ENCODE measurements at places on chromosomes 13 and 19.

GRCh38 chr13:112626124-112626523, 38.2 kb upstream of the TUBGCP3 start:
- no peak for DNase-seq

DNA sequence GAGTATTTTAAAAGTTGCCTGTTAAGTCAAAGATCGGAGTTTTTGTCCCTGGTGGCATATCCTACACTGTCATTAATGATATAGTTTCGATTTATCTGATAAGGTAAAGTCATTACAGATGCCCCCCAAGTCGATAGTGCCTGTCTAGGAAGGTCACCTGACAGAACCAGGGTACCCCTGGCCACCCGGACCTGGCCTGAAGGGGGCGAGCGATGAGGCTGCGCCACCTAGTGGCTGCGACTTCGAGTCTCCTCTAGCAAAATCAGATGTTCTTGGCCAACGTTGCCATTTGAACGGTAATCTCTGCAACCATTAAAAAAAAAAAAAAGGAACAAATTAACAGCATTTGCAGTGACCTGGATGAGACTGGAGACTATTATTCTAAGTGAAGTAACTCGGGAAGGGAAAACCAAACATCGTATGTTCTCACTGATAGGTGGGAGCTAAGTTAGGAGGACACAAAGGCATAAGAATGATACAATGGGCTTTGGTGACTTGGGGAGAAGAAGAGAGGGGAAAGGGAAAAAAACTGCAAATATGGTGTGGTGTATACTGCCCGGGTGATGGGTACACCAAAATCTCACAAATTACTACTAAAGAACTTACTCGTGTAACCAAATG, 565.1 kb downstream of the LIG4 start:
- no peak for DNase-seq

DNA sequence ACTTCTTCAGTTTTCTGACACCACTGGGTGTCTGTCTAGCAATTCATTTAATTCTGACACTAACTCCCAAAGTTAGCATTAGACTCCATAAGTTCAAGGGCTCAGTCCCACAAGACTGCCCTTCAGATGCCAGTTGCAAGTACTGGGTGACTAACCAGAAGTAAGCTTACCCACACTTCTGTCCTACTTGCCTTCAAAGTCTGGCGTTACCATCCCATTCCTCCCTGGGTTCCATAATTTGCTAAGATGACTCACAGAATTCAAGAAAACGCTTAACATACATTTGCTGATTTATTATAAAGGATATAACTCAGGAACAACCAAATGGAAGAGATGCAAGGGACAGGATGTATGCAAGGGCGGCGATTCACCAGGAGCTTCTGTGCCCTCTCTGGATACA, 45.5 kb upstream of the NPAS1 start:
- DNase-seq: no peak

DNA sequence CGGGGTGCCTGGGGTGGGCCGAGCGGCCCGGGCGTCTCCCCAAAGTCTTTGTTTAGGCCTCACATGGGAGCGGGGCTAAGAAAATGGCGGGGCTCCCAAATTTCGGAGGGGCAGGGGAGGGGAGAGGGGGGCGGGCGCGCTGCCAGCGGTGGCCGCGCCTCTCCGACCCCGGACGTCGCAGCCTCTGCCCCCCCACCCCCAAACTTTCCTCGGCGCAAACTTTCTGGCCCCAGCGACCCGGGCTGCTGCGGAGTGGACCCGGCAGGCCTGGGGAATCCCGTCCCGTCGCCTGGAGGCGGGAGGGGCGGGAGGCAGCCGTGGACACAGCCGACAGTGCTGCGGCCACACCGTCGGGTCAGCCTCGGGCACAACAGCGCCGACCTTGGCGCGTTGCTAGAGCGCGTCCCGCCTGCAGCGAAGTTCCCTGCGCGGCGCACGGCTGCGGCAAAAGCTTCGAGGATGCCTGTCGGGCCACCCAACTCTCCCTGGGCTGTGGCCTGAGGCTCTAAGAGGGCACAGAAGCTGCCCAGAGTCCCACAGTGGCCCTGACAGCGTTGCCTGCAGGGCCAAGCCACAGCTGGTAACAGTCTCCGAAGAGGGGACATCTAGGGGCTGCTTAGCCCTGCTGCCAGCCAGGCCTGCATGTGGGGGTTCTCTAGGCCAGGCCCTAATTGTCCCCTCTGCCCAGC, 1.3 kb downstream of the NFIX start:
- no peak for DNase-seq

- DNase-seq: no peak
Measured at GRCh38 chr19:18626906-18627305, 9.9 kb upstream of the KLHL26 start.

DNA sequence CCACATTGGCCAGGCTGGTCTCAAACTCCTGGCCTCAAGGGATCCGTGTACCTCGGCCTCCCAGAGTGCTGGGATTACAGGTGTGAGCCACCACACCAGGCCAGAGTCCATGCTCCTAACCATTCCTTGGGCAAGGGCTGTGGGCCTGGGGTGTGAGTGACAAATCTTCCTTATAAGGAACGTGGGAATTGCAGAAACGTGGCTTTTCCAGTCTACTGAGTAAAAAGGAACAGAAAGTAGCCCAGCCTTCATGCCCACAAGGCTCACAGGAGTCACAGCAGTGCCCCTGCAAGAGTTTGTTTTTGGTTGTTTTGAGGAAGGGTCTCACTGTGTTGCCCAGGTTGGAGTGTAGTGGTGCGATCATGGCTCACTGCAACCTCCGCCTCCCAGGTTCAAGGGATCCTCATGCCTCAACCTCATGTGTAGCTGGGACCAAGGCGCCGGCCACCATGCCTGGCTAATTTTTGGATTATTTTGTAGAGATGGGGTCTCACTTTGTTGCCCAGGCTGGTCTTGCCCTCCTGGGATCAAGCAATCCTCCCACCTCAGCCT, 5.1 kb downstream of the MYPOP start:
- no peak for DNase-seq

- no peak for DNase-seq
Measured at GRCh38 chr13:107070792-107071191, 502.9 kb upstream of the ARGLU1 start.

DNA sequence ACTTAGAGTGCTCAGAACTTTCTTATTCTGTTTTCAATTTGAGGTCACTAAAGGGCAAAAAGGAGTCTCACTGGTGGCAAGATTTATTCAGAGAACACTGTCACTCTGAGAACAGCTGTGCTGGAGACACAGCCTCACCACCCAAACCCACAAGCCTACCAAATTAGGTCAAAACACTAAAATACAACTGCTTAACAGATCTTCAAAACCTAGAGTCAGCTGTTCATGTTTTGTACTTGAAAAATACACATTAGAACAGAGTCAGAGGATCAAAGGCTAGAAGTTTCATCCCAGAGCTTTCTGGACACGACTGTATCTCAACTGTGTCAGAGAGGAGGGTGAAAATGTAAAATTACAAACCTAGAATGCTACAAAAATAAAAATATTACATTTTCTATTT, 89.3 kb downstream of the MIPEP start:
- DNase-seq: no peak
